ENCODE measurements at places on chromosomes 4 and X.

GRCh38 chrX:33385546-33385945 is 174.2 kb upstream of the DMD start:
- DNase-seq = no peak

DNA sequence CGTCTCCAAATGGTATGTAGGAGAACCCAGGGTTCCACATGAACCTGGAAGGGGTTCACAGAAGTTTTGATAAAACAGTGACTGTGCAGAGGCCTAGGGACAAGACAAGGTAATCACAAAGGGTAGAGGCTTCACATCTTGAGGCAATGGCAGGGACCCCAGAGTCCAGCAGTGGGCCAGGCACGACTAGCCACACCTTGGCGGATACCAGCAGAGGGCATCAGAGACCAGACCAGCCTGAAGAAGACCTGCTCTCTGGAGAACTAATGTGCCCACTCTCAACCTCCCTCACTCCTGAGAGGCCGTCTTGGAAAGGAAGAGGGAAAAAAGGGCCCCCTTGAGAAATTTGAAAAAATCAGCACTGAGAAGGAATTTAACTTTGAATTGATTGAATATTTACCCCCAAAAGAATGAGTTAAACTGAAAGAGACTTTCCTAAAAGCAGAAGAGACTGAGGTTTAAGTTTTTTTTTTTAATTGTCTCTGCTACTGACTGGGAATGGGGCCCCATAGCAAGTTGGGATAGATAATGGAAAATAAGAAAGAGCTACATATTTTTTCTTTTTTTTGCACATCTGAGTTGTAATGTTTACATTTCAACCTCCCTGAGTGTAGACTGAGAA is 243.8 kb upstream of the JADE1 start:
- peak; percentile 39 for DNase-seq

DNA sequence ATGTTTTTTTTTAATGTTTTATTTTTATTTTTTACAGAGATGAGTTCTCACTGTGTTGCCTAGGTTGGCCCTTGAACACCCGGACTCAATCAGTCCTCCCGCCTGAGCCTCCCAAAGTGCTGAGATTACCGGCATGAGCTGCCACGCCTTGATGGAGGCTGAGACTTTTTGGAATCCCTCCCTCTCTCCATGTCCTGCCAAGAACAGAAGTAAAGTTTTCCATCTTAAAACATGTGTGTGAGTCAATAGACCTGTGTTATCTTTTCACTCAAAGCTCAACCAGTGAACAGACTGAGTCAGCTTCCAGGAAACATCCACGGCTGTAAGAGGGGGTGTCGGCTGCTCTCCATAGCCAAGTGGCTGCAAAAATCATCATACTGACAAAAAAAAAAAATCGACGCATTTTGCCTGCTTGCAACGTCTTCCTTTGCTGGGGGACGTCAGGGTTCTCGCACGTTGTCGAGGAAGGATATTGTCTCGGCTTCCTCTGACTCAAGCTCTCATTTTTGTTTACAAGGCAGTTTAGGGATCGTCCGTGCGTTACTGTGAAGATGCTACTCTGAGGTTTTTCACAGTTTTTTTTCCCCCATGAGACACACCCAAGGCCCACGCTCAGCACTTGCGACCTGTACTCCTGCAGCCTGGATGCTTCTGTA is 10.0 kb upstream of the ASMTL start:
- DNase-seq = peak; percentile 92

- DNase-seq = no peak
Observed at GRCh38 chrX:136588036-136588435, 56.0 kb downstream of the VGLL1 start.

DNA sequence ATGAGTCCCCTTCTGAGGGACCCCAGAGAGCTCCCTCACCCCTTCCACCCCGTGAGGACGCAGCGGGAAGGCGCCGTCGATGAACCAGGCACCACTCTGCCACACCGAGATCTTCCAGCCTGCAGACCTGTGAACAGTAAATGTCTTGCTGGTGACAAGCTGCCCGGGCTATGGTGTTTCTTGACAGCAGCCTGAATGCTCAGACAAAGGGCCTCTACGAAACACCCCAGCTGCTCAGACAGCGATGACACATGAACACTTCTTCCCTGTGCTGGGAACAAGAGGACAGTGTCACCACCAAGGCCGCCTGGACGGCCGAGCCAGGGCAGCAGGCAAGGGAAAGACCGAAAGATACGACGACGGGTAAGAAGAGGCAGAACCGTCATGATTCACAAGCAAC is 30.6 kb upstream of the GTPBP6 start:
- peak; percentile 18 for DNase-seq

DNA sequence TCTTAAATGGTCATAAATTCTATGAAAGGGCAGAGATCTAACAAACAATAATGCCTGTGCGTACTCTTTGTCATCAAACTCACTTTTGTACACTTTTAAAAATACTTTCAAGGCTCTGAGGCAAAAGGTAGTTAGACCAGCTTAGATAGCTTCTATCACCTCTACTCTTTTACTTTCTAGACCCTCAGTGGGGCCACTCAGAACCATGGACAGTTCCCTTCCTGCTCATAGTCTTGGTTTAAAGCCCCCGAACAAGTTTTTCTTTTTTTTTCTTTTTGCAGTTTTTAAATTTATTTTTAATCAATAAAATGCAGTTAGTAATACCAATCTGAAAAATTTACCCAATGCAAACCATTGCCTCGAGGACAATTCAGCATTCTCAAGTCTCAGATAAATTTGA is 460.5 kb upstream of the CNKSR2 start:
- no peak for DNase-seq

DNA sequence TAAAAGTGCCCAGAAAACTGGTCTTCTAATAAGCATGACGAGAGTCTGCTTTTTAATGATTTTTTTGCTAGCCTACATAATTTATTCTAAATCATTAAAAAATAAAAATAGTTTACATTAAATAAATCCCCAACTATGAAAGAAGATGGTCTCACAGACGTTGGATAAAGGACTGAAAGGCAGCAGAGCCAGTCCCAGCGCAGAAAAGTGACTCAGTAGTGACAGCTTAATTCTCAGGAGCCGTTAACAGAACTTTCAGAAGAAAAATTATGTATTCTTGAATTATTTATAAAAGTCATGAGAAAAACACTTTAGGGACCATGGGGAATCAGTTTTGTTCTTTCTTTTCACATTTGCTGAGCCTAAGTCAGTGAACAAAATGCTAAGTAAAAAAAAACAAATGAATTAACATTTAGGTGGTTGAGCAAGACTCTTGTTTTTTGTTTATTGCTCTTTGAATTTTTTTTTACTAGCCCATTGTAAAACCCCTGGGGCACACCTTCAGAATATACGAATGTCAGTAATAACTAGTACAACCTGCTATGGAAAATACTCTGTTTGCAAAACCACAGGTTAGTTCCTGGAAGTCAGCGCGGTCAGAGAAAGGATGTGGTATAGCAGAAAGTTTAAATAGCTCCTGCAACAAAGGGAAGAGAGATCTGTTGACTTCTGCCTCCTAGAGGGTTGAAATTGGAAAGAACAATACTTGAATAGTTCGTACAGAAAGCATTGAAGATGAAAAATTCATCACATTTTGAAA is 50.4 kb upstream of the CCDC160 start:
- DNase-seq = no peak

GRCh38 chrX:2679534-2680485 is 11.3 kb upstream of the CD99 start:
- peak; percentile 39 for DNase-seq

- DNase-seq = no peak
Observed at GRCh38 chrX:154489182-154489581, 1.2 kb downstream of the SLC10A3 start.

GRCh38 chr4:2500547-2500946 is 31.6 kb downstream of the RNF4 start:
- DNase-seq = no peak

GRCh38 chr4:21139327-21139726 is 439.1 kb downstream of the PACRGL start:
- no peak for DNase-seq

- no peak for DNase-seq
Observed at GRCh38 chr4:6714954-6715353, 1.0 kb upstream of the BLOC1S4 start.

DNA sequence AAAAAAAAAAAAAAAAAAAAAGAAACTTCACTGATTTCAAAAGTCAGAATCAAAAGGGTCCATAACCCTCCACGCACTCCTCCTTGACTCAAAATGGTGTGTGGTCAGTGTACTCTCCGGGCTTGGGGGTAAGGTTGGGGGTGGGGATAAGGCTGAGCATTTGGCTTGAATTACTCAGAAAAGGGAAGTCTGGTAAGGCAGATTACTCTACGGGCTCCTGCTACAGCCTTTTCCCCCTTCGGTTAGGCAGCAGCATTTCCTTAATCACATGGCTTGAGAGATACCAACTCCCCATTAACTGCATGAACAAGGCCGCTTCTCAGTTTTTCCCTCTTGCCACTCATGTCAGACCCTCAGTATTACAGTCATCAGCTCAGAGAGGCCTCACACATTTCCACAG is 135.4 kb upstream of the DUSP21 start:
- no peak for DNase-seq

- peak; percentile 13 for DNase-seq
Observed at GRCh38 chr4:183659872-183660242, 764 bp downstream of the TRAPPC11 start.

GRCh38 chr4:104615496-104615895 is 120.8 kb upstream of the CXXC4 start:
- DNase-seq = no peak

GRCh38 chr4:108831886-108832285 is 69.0 kb upstream of the ETNPPL start:
- DNase-seq = no peak

- no peak for DNase-seq
Observed at GRCh38 chr4:1516261-1516660, 110.0 kb upstream of the NKX1-1 start.

DNA sequence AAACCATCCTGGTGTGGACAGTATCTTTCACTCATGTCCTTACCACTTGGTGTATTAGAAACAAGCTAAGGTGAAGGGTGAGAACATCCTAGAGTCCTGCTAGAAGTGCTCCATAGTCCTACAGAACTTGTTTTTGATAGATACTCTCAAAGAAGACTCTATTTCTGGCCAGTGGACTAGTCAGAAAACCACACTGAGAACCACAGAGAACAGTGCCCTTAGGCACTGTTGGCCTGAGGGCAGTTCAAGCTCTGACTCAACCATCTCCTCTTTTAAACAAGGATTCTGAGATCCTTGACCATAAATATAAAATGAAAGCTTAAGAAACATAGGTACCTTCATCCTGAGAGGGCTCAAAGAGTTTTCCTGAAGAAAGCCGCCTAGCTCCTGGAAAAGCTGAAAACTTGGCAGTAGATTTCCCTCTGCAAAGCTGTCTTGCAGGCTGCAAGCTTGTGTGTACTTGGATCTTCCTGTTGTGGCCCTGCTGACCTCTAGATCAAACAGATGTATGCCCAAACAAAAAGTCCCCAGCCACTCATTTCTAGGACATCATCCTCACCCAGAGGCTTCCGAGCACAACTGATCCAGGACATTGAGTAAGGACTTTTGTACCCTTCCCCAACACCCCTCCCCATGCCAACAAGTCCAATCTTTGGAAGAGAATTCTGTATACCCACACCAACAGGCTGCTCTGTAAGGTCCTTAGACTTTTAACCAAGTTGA is 111.6 kb upstream of the CXCL13 start:
- no peak for DNase-seq

DNA sequence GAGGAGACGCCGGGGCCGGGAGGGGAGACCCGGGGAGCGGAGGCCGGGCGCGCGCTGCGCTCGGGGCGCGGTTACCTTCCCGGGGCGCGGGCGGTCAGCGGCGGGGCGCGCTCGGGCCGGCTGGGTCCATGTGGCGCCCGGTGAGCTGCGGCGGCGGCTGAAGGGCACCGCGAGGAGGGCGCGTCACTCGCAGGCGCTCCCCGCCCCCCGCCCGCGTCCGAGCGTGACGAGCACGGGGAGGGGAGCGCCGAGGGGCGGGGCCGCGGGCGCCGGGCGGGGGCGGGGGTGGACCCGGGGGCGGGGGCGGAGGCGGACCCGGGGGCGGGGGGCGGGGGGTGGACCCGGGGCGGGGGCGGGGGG is at the start of gene CPLX1:
Gene CPLX1 (minus strand): TSS at position 159 of the 360 bp plus-strand sequence. CDS start 1,607 bp downstream, outside the sequence.
- no peak for DNase-seq

- DNase-seq = no peak
Observed at GRCh38 chr4:8353912-8354453, 84.4 kb downstream of the HTRA3 start.

- no peak for DNase-seq
Observed at GRCh38 chr4:3407930-3408792, 33.6 kb upstream of the HGFAC start.

- no peak for DNase-seq
Observed at GRCh38 chr4:15610855-15611254, 44.3 kb downstream of the FBXL5 start.

DNA sequence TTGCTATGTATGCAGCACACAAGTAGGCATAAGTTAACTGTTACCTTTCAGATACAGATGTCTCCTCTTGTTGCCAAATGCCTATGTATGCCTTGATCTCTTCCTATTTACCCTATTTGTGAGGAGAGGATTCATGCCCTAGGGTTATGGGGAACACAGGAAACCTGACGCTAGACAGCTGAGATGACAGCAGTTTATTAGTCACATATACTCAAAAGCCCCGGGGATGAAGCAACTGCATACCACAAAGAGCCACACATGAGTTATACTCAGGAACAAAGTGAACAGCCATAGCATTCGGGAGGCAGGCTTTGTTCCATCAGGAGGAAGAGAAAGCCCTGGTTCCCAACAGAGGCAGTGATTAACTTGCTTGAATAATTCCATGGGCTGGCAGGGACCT is 1011.7 kb upstream of the PCDH7 start:
- no peak for DNase-seq

DNA sequence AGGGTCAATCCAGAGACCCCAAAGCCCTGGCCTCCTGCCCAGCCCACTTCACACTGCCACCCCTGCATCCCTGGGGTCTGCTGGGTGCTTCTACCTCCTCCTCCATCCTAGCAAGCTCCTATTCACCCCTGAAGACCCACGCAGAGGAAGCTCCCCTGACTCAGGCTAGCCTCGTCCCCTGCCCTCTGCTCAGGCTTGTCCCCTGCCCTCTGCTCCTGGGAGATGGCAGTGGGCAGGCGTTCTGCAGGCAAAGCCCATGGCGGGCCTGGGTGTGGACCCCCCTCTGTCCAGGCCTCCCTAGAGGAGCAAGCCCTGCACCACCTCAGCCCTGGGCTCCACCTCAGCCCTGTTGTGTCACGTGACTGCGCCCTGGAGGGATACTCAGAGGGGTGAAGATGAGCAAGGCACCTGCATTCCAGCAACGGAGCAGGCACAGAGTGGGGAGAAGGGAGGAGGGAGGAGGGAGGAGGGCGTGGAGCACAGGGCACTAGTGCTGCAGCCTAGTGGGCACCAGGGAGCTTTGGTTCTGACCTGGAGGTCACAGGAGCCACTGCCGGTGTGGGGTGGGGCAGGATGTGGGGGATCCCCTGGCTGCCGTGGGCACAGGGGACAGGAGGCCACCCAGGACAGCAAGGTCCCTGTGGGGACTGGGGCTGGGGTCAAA is 27.6 kb upstream of the FGFR3 start:
- DNase-seq = no peak

DNA sequence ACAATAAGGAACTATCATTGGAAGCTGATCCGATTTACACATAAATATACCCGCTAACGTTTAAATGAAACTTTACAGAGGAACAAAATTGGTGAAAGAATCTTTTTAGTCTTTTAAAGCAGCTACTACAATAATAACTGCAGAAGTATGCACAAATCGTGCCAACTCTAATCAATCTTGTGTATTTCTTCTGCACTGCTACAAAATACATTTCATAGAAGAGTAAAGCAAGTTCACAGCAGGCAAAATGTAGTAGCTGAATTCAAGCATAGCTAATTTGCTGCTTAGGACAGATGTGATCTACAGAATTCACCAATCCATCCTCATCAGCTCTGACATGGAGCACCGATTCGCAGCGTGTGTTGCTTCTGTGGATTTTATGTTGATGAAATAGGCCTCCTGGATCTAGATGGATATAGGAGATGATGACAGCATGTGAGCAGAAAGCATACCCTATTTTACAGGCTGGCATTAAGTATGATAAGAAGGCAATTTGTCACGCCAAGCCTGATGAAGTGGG is 367.3 kb upstream of the FGF13 start:
- DNase-seq = no peak

Measured in cardiac fibroblast (primary cell).